Muscle of arm (tissue), 14 donors: ENCODE measurements at places on chromosomes 12 and 14.

DNA sequence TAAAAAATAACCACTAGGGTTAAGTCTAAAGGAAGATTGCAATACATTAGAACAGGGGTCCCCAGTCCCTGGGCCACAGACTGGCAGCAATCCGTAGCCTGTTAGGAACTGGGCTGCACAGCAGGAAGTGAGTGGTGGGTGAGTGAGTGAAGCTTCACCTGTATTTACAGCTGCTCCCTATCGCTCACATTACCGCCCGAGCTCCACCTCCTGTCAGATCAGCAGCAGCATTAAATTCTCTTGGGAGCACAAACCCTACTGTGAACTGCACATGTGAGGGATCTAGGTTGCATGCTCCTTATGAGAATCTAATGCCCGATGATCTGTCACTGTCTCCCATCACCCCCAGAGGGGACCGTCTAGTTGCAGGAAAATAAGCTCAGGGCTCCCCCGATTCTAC, 15.5 kb downstream of the ADGRD1 start:
- DNase-seq: no peak

DNA sequence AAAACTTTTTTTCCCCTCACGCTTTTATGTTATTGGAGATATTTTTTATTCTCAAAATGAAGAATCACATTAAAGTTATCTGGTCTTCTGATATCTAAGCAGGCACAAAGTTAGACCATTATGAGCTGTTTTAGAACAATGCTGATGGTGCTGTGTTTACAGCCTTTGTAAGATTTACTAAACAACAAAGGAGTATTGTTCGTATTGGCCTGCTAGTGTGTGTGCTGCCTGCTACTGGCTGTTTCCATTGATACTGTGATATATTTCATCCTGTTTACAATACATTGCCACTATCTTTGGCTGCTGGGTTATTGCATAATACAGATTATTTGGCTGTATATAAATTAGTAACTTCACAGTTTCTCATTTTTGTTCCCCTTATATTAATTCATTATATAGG, 220.8 kb downstream of the ITPR2 start:
- DNase-seq: no peak

- no peak for DNase-seq
Measured at GRCh38 chr14:89294060-89294459, 123.0 kb downstream of the FOXN3 start.

DNA sequence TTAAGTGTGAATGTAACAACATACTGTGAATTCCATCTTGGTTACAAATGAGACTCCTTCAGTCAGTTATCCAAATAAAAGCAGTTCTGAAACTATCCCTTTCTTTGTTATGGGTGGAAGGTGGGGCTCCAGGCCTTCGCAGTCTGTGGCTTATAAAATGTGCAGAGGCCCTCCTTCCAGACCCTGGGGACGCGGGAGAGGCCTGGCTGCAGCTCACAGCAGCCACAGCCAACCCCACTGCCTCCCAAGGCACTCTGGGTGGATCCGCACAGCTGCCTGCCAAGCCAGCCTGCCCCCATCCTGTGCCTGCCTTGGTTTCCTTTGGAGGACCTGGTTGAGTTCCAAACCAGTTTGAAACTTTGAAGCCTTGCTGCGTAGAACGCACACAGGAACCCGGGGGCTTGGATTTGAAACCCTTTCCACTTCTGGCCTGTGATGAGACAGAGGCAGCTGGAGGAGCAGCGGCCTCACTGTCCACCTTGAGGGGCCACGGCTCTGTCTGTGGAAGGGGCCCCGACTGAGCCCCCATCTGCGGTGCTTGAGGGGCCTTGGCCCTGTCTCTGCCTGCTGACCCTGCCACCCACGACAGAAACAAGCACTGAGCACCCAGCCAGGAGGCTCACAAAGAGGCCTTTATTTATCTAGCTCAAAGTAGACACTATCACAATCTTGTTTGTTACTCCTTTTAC, 30.4 kb downstream of the CCNK start:
- DNase-seq: peak; percentile 28

- DNase-seq: no peak
Measured at GRCh38 chr14:62097072-62097471, 334.9 kb downstream of the SNAPC1 start.

- no peak for DNase-seq
Measured at GRCh38 chr12:11722578-11723138, 73.2 kb downstream of the ETV6 start.

- DNase-seq: no peak
Measured at GRCh38 chr14:22821193-22822015, 6.2 kb upstream of the SLC7A7 start.

- DNase-seq: no peak
Measured at GRCh38 chr14:60565211-60565610, 56.3 kb downstream of the SIX6 start.

DNA sequence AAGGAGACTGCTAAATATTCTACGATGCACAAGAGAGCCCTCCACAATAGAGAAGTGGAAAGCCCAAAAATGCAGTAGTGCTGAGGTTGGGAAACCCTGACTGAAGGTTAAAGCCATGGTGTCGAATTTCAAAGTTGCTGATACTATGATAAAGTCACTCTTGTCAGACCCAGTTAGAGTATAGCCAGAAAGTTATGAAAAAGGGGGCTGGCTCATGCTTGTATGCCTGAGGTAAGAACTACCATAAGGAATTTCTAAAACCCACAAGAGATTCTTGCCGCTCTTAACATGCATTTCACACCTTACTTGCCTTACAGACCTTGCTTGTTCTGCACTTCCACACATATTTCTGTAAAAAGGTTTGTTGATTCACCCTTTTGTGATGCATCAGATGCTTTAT, 184.6 kb downstream of the SLC6A15 start:
- no peak for DNase-seq

DNA sequence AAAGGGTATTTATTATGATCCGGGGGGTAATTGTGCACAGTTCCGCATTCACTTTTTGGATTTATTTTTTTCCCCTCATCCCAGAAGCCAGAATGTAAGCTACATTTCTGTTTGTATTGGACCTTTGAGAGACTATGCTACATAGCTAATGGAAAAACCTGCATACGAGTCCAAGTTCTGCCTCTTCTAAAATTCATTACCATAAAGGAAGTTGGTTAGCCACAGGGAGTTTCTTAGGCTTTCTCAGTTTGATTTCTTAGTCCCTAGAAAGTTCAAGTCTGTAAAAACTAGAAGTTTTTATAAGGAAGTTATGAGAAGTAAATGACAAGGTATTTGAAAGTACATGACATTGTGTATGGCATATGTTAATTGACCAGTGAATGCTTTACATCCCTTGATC, 138.7 kb downstream of the PDE3A start:
- peak; percentile 72 for DNase-seq
